ENCODE measurements at places on chromosomes 13 and 19.

- DNase-seq: no peak
Measured at GRCh38 chr13:80928241-80928640, 587.3 kb upstream of the SPRY2 start.

- DNase-seq: no peak
Measured at GRCh38 chr19:46357846-46358583, 11.1 kb downstream of the PPP5C start.

GRCh38 chr19:2624537-2625091 lies 77.9 kb downstream of the GNG7 start:
- DNase-seq: peak; percentile 34

DNA sequence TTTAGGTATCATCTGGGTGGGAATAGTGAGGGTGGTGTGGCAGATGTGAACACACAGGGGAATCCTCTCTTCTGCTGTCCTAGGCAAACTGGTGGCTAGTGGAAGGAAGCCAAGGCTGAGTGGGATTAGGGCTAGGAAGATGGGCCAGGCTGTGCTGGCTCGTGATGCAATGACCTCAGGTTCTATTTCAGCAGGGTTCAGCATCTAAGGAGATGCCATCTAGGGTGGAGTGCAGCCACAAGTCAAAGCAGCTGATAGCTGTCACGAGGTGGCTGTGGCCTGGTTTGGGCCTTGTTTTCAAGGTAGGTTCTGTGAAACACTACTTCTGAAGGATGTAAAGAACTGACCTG lies 21.6 kb downstream of the ARL11 start:
- no peak for DNase-seq

- DNase-seq: no peak
Measured at GRCh38 chr19:51122112-51122981, 2.4 kb upstream of the SIGLEC9 start.

DNA sequence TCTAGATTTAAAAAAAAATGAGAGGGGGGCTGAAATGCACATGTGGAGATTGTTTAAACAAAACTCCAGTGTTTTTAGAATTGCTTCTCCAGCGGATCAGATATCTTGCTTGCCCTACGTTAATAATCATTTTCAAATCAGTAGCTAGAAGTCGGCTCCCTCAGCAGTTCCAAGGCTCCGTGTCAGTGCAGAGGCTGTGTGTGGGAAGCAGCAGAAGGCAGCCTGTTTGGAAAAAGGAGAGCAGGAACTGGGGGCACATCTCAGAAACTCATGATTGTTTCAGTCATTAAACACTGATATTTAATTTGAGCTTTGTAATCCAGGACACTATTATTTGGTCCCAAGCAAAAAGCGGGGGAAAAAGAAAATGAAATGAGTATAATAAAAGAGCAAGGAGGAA lies 50.9 kb downstream of the SOX21 start:
- DNase-seq: no peak

Measured in HEK293T (cell line).